Lung (tissue), 17 donors: ENCODE measurements at places on chromosomes 3 and 15.
A peak's percentile ranks its signal among the peaks of the same experiment; 100 is the strongest.

DNA sequence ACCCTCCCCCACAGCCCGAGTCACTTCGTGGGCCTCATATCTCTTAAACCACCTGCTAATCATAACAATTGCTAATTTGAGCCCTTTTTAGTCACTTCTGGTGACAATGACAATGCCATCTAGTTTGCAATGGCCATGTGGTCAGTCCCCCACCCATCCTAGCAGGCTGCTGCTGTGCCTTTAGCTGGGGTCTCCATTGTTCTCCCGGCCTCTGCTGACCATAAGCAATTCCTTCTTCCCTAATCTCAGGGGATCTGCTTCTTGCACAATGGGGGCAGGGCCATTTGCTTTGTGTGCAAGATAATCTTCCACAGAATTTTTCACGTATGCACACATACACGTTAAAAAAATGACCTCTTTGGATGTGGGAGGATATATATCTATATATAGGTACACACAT lies 406.1 kb upstream of the ONECUT1 start:
- DNase-seq = no peak

DNA sequence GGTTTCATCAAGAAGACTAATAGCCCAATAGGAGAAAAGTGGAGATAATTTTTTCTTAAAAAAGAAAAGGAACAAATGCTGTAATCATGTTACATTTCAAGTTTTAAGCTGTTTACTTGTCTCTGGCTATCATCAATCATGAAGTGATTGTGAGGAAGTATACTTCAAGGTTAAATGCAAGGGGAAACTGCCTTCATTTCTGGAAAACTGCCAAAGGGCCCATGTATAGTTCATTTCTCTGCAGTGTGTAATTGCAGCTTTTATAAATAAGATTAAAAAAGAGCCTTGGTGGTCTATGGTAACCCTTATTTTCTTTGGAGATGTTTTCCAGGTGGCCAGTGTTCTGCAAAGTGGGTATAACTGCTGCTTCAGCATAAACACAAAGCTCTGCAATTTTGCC lies 101.9 kb downstream of the GRM7 start:
- peak; percentile 24 for DNase-seq

- no peak for DNase-seq
Observed at GRCh38 chr3:148847351-148847750, 17.7 kb upstream of the CPA3 start.

DNA sequence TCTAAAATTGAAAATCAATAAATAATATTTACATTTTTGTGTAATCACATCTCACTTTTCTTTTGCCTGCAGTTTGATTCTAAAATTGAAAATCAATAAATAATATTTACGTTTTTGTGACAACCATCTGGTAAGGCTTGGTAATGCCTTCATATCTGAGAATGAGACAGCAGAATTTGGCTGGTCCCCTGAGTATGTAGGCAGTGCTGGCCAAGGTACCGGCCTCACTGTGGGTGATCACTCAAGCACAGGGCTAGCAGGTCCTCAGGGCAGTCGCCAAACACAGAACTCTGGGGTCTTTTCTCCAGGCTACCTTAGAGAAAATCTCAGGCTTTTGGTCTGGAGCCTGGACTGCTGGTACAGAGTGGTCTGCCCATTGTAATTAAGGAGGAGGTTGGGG lies 26.2 kb downstream of the RTP3 start:
- no peak for DNase-seq
